ENCODE measurements at places on chromosomes 1 and 21.

DNA sequence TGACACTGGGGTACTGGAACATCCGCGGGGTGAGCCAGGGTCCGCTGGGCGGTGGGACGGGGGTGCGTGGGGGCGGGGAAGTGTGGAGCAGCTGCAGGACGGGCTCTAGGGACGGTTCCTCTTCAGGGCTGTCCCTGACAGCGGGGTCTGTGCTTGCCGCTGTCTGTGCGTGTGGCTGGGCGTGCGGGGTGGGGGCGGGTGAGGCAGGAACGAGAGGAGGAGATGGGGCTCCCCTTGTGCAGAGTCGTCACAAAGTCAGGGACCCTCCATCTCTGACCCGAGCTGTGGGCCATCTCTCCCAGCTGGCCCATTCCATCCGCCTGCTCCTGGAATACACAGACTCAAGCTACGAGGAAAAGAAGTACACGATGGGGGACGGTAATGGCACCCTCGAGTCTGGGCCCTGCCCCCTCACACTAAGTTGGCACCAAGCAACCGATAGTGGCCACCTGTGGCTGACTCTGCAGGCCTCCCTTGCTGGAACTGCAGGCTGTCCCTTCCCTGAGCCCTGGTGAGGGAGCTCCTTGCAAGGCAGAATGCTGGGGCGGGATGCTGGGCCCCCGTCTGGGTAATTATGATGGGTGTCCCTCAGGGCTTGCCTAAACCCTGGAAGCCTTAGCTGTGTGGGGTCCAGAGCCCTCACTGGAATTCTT is 392 bp downstream of the GSTM2 start:
- no peak for DNase-seq

- no peak for DNase-seq
These were observed 64.8 kb downstream of the MORN1 start for GRCh38 chr1:2326524-2326923.

GRCh38 chr1:242731446-242731845 is 206.9 kb upstream of the PLD5 start:
- no peak for DNase-seq

GRCh38 chr1:240602189-240602588 is 9.8 kb downstream of the GREM2 start:
- no peak for DNase-seq

- DNase-seq: no peak
These were observed 93.0 kb downstream of the USH2A start for GRCh38 chr1:216330262-216330661.

- DNase-seq: no peak
These were observed 20.2 kb downstream of the SKI start for GRCh38 chr1:2248127-2248826.

GRCh38 chr1:75707191-75707590 is 17.3 kb upstream of the ACADM start:
- no peak for DNase-seq
